ENCODE measurements at places on chromosomes 3 and 15.

GRCh38 chr15:53414167-53414566, 345.3 kb downstream of the WDR72 start:
- DNase-seq: no peak

- no peak for DNase-seq
Observed at GRCh38 chr3:10680796-10681195, 135.2 kb upstream of the SLC6A11 start.

DNA sequence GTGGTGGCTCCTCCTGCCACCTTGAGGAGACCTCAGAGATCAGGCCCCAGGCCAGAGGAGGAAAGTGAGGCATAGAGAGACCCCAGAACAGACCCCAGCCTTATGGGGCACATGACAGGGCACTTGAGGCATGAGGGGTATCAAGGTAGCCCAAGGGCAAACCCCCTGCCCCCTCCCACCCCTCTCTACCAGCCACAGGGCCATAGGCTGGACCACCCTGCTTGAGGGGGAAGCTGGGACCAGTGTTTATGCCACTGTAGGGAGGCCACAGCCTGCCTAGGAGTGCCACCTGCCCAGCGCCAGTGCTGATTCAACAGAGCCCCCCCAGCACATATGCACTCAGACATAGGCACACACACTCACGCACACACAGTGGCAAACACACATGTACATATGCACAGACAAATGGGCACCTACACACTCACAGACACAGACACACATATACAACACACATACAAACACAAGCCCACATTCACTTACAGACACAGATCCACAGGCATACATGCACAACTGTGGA, 10.3 kb downstream of the MYL3 start:
- no peak for DNase-seq

DNA sequence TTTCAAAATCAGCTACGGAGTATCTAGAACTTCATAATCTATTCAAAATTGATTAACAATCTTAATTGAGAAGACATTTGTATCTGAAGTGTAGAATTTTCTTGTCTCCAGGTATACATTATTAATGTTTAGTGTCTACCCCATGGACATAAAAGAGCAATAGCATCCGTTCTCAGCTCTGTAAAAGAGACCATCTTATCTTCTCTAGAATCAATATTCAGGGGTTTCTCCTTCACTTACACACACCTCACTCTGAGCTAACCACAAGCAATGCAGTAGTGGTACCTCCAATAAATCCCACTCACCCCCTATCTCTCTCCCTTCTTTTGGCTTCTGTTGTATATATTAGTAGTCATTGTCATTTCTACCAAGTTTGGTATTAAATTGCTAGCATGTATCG, 16.2 kb downstream of the MBNL1 start:
- no peak for DNase-seq

All from LNCaP clone FGC (cell line).